NCI-H1105 (cell line): ENCODE measurements at places on chromosomes 4 and X.

DNA sequence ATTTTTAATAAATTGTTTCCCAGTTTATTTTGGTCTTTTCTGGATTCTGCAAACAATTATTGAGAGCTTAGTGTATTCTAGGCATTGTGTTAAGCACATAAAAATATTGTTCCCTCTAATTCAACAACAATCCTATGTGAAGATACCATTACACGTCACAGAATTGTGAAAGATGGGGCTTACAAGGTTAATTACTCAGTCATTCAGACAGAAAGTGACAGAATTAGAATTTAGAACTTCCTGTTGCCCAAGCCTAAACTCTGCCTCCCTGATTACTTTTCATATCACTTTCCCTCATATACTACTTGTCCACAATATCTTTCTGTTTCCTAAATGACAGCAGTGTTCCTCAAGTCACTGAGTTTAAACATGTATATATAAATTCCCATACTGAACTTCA is 186.7 kb upstream of the VEGFC start:
- no peak for DNase-seq

- peak; percentile 24 for DNase-seq
These were observed 85.5 kb downstream of the BCOR start for GRCh38 chrX:40012039-40012867.

GRCh38 chrX:28960063-28960462 is 372.8 kb downstream of the IL1RAPL1 start:
- no peak for DNase-seq

DNA sequence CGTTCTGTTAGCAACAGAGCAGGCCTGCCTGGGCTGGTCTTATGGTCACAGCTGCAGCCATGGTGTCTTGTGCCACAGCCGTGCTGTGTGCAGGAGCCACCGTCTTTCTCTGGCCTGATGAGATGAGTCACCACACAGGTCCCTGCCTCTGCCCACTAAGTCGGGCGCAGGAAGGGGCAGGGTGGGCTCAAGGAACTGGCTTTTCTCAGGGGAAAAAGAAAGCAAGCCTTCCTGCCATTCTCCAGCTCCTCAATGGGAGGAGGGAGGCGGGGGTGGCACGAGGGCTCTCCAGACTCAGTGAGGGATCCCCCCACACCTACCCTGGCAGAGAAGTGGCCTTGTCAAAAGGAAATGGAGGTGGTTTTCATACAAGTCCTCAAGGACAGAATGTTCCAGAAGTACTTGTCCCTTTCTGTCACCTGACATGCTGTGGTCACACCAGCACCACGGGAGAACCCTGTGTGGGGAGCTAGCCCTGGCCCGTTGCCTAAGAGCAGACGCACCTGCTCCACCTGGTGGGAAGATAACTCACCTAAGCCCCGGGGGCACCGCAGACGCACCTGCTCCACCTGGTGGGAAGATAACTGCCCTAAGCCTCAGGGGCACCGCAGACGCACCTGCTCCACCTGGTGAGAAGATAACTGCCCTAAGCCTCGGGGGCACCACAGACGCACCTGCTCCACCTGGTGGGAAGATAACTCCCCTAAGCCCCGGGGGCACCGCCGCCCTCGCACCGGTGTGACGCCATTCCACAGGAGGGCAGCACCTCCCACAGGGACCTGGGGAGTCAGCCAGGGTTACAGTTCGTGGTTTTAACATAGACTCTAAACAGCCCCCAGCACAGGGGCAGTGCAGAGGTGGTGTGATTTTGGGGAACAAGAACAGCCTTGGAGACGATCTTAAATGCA is 18.5 kb downstream of the UVSSA start:
- no peak for DNase-seq

GRCh38 chrX:14963447-14964236 is 90.4 kb downstream of the MOSPD2 start:
- DNase-seq = no peak

GRCh38 chr4:110867251-110867960 is 244.5 kb upstream of the PITX2 start:
- DNase-seq = no peak

- DNase-seq = no peak
These were observed 212.8 kb downstream of the GPAT3 start for GRCh38 chr4:83748711-83749110.

DNA sequence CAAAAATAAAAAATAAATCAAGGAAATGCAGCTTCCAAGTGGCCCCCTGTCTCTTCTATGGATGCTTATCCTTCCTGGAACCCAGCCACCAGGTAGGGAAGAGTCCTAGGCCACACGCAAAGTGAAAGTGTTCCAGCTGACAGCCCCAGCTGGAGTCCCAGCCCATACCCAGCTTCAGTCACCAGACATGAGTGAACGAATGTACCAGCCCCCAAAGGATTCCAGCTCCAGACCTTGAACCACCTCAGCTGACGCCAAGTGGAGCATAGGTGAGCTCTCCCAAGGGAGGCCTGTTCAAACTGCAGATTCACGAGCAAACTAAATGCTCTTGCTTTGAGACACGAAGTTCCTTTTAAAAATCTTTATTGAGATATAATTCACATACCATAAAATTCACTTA is 62.0 kb downstream of the BCOR start:
- no peak for DNase-seq
